ENCODE measurements at places on chromosomes 6 and 20.

- no peak for DNase-seq
Observed at GRCh38 chr20:59173938-59174491, 10.4 kb downstream of the ZNF831 start.

- DNase-seq: no peak
Observed at GRCh38 chr6:23608931-23609435, 517.0 kb upstream of the NRSN1 start.

- DNase-seq: no peak
Observed at GRCh38 chr6:1317302-1317815, 5.5 kb downstream of the FOXQ1 start.

DNA sequence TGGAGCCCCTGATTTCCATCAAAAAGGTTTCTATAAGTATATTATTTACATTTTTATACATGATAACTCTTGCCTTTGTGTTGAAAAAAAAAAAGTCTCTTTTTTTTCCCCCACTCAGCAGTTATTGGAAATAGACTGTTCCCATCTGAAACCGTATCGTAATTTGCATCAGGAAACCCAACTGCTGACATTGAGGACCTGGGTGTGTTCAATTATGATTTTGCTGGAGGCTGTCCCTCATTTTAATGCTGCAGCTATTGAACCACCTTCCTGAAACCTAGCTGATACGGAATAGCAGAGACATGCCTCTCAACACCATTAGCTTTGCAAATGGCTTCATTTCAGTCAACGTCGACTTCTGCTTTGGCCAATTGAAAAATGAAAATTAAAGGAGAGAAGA is 98.9 kb downstream of the ZNF217 start:
- DNase-seq: no peak

GRCh38 chr6:129749749-129750120 is 39.8 kb upstream of the ARHGAP18 start:
- DNase-seq: peak; percentile 90

DNA sequence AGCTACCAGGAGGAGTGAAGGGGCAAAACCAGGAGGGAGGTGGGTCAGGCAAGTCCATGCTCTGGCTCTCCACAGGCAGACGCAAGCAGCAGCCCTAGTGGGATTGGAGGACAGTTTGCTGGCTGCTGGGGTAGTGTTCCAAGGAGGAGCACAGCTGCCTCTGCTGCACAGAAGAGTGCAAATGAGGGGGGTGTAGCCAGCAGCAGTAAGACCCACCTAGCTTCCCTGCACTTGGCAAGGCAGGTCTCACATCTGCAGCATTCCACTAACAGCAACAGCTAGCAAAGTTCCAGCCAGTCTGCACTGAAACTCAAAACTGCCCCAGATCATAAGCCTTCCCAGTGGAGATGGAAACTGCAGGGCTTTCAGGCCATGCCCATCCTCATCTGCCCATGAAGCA is 405.0 kb downstream of the UTRN start:
- DNase-seq: no peak
